ENCODE measurements at places on chromosomes 7 and 10.

DNA sequence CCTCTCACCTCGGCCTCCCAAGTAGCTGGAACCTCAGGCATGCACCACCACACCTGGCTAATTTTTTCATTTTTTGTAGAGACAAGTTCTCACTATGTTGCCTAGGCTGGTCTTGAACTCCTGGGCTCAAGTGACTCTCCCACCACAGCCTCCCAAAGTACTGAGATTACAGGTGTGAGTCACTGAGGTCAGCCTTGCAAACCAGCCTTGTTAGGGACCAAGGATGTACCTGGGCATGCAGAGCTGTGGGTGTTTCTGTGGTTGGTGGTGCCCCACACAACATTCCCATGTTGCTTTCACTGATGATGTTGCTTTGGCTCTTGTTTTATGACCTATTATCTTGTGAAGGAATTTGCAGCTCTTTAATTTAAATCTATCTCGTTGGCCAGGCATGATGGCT lies 54.8 kb downstream of the OTUD1 start:
- no peak for DNase-seq

DNA sequence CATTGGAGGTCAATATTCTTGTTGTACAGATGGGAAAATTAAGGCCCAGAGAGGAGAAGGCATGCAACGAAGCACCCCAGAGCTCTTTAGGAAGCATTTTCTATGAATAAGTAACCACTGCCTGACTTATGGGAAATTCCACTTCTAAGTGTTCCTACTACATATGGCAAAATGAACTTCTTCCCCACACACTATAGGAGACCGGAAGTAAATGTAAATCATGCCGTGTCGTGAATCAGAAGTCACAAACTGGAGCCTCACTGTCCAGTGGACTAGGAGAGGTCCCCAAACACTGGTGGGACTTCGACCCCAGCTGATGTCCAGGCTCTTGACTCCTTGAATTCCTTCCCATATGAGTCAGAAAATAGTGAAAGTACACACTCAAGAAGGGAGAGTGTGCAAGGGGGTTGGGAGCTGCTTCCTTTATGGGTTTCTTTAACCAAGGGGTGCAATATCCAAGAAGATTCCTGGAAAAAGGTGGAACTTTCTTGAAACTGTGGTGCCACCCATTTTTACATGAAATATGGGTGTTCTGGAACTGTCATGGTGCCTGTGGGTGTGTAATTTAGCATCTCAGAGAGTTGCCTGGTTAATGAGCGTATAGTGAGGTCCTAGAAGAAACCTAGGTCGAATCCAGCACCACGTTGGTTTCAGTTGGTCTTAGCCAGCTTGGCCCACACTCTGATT lies 6.7 kb downstream of the RASSF4 start:
- DNase-seq: no peak

GRCh38 chr10:77377034-77377433 lies 260.6 kb downstream of the KCNMA1 start:
- no peak for DNase-seq

DNA sequence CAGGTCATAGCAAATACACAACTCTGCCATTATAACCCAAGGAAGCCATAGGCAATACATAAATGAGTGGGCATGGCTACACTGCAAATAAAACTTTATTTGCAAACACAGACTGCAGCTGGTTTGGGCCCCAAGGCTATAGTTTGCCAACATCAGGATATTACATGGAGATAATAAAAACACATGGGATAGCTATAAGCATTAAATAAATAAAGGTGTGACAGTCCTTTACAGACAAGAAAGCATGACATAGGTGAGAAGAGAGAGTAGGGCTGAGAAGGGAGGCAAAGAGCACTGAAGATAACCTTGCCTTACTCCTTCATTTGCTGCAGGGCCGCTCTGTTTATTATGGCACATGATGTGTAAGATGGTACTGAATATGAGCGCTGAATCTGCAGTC lies 135.1 kb upstream of the GHITM start:
- DNase-seq: no peak

- DNase-seq: peak; percentile 38
Observed at GRCh38 chr7:36670585-36671431, 53.5 kb downstream of the AOAH start.

DNA sequence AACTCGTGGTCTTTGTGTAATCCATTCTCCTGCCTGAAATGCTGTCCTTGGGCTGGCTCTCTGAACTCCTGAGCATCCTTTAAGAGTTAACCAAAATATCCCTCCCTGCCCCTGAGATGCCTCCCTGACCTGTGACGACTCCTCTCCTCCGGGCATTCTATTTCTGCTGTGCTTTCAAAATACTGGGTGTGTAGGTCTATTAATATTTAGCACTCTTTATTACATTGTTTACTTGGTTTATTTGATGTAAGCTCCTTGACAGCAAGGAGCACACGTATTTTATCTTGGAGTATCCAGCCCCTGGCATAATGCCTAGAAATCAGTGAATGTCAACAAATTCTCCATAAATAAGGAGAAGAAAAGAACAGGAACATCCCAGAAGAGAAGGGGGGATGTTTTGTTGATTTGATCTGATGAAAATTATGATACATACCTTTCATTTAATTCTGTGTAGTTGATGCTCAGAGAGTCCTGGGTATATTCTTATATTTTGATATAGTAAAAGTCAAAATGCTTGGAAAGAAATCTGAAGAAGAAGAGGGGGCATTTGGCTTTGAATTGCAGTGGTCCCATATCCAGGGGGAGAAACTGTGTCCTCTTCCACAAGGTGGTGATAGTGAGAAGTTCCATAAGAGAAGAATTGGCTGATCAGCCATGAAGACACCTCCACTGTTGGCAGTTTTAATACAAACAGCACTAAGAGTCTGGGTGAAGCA lies 107.7 kb upstream of the MPP7 start:
- DNase-seq: no peak

DNA sequence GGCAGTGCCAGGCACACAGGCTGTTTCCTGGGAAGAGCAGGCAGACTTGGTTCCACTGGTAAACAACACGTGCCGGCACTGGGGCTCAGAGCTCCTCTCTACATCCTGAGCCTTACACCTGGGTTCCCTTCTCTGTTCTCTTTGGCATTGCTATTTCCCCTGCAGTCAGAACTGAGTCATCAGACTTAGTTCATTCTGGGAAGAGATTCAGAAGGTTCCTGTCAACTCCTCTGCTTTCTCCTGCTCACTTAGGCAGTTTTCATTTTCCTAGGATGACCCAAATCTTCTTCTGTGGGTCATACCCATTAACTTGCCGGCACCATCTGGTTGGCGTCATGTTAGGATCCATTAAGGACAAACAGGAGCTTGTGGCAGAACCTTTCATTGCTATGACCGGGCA lies 33.4 kb upstream of the LRRC18 start:
- DNase-seq: no peak

DNA sequence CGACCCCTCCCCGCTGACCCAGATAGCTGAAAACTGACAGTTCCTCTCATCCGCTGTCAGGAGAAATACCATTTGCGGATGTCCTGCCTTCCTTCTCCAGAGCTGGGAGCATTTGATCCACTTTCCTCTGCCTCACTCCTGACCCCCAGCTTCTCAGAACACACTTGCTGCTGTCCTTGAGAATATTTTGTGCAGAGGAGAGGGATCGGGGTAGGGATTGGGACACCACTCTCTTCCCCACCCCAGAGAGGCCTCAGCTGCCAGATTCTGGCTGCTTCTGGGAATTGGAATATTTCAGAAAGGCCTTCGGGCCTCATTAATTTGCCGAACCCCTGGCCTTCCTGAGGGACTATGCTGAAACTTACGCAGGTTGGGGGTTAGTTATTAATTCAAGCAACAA lies 97.0 kb downstream of the C10orf105 start:
- no peak for DNase-seq

DNA sequence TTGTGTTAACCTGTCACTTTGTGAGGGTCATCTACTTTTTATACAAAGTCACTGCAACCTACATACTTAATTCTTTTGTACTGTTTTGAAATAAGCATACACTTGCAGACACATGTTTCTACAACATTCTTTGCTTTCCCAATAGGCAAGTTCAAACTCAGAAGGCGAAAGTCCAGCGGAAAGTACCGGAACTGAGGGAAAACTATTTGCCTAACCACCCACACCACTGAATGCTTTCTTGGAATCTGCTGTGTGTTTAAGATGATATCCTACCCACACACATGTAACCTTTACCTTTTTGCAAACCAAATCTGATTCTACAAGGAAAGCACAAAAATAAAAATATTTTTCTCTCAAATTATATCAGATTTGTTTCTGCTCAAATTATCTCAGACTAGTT lies 139.4 kb upstream of the AGR3 start:
- DNase-seq: no peak

DNA sequence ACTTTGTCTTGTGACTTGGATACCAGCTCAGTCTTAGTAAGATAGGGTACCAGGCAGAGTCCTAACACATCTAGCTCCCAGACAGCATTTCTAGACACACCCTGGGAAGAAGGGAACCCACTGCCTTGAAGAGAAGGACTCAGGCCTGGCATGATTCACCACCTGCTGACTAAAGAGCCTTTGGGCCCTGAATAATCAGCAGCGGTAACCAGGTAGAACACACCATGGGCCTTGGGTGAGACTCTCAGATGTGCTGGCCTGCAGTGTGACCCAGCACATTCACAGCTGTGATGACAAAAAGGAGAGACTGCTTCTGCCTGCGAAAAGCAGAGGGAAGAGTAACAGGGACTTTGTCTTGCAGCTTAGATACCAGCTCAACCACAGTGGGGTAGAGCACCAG lies 10.4 kb upstream of the TNKS2 start:
- DNase-seq: no peak

- no peak for DNase-seq
Observed at GRCh38 chr7:27176962-27177794, 3.1 kb upstream of the HOXA10 start.

- DNase-seq: no peak
Observed at GRCh38 chr7:121505021-121505420, 108.9 kb upstream of the FAM3C start.

DNA sequence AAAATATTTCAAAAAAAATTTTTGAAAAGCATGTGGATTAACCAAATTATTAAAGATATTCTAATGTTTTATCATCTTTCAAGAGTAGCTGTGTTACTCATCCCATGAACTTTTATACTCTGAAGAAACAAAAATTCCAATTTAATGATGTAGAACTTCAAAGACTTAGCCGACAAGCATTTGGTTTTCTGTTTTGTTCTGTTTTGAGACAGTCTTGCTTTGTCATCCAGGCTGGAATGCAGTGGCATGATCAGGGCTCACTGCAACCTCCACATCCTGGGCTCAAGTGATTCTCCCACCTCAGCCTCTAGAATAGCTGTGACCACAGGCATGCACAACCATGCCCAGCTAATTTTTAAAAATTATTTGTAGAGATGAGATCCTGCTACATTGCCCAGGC lies 17.8 kb upstream of the LCOR start:
- DNase-seq: no peak

- DNase-seq: no peak
Observed at GRCh38 chr10:18145652-18146051, 5.4 kb downstream of the CACNB2 start.

DNA sequence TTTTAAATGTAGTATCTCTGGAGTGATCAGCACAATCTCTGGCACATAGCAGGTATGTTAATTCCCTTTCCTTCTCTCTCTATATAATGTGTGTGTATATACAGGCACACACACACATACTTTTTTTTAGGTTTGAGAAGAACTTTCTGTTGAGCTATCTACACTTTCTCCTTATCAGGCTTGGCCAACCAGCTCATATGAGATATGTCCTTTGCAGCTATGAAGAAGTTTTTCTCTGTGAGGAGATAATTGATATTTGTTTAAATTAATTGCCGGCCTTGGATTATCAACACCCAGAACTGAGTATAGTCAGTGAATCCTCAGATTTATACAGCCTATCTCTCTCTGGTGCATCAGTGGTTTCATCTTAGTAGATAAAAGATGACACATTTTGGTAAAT lies 2.3 kb upstream of the MCU start:
- DNase-seq: no peak

DNA sequence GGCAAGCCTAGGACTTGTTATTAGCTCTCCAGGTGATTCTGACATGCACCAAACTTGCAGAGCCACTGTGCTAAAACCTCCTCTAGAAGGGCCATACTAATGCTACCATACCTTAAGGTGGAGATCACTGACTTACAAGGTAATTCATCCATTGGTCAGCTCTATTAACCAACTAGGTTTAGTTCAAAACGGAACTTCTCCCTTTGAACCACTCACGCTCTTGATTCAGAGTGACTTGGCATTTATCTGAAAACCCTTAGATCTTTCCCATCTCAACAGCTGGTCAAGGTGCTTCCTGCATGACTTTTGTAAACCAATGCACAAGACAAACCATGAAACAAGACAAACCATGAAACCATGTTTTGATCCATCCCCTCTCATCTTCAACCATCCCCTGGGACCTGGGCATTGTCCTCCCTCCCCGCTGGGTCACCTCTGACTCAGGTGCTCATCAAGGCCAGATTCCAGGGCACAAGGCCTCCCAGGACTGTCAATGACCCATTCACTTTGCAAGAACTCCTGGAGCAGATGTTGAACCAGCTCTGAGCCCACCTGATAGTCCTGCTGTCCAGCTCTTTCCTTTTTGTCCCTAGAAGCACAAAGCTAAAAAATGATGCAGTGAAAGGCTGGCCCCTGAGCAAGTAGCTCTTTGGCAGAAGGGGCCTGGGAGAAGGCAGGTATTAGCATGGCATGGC lies 18.8 kb downstream of the IMPDH1 start:
- DNase-seq: no peak

- no peak for DNase-seq
Observed at GRCh38 chr7:20299647-20300312, 30.9 kb upstream of the ITGB8 start.

GRCh38 chr7:129351320-129351719 lies 82.9 kb upstream of the STRIP2 start:
- no peak for DNase-seq

DNA sequence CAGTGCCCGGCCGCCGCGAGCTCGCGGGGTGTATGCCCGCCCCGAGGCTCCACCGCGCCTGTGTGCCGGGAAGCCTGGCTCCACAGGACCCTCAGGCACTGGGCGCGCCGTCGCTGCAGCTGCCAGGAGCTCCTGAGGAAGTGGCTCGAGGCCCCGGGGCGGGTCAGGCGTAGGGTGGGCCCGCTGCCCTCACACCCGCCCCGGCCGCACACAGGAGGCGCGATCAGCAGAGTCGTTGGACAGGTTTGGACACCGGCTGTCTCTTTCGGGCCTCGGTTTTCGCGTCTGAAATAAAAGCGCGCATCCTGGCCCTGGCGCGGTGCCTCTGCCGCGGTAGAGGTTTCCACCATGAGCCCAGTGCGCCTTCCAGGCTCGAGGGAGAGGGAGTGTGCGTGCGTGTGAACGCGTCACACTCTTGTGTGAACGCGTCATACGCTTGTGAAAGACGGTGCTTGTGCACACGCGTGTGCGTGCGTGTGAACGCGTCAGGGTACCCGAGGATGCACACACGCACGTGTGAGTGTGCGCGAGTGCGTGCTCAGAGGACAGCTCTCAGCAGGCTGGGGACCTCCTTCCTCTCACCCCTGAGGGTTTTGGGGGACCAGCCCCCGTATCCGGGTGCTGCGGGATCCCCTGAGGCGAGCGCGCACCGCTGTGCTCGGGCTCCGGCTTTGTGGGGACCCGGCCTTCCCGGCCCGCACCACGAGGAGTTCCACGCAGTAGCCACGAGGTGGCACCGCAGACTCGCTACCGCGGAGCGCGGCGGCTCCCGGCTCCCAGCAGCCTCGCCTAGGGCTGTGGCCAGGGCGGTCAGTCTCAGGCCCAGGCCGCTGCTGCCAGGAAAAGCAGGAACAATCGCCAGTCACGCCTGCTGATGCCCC lies 83.8 kb downstream of the BMS1 start:
- DNase-seq: no peak

- DNase-seq: no peak
Observed at GRCh38 chr10:73655990-73656298, at the start of gene SYNPO2L. SYNPO2L (minus strand) TSS chr10:73656029; CDS start chr10:73655922, 107 bp downstream.

GRCh38 chr10:47058961-47059391 lies 147.7 kb downstream of the PTPN20 start:
- no peak for DNase-seq

GRCh38 chr10:31819391-31819820 lies 109.2 kb downstream of the ARHGAP12 start:
- no peak for DNase-seq
